EH (cell line): ENCODE measurements at places on chromosomes 5 and 9.

GRCh38 chr9:123257276-123257675, 11.1 kb downstream of the STRBP start:
- DNase-seq = no peak

- DNase-seq = peak; percentile 57
These were observed 133.3 kb downstream of the GCNT1 start for GRCh38 chr9:76592091-76592973.

GRCh38 chr9:125659201-125659840, 47.7 kb downstream of the MAPKAP1 start:
- peak; percentile 53 for DNase-seq

- DNase-seq = peak; percentile 68
These were observed 100.6 kb upstream of the SELENOP start for GRCh38 chr5:42912184-42912798.

- DNase-seq = no peak
These were observed 884.0 kb upstream of the ACO1 start for GRCh38 chr9:31500422-31500821.
